ENCODE measurements at places on chromosomes 2 and 18. TPM values are rescaled to one million over a fixed set of nuclear protein-coding genes. Genes with fewer than 3 reads are reported as not detected.
A peak's percentile ranks its signal among the peaks of the same experiment; 100 is the strongest.

Gene AQP12A
- total RNA-seq: not detected

Gene MBOAT2
- 87.4 TPM for total RNA-seq

- H3K4me1 ChIP-seq: no peaks in the 10 kb centered on the region
- DNase-seq: no peak
- no peak overlapping the region for H3K27ac ChIP-seq
- H3K27me3 ChIP-seq: peaks cover 3% of the 10 kb centered on the region
- no peak overlapping the region for H3K4me3 ChIP-seq
Measured at GRCh38 chr2:148860037-148860436, 15.0 kb upstream of the KIF5C start.

Gene ANKRD23
- total RNA-seq: 1.1 TPM

- H3K4me1 ChIP-seq: no peaks in the 10 kb centered on the region
- no peaks in the 10 kb centered on the region for H3K36me3 ChIP-seq
- H3K27ac ChIP-seq: no peak overlapping the region
- DNase-seq: no peak
- no peak overlapping the region for H3K4me3 ChIP-seq
- H3K27me3 ChIP-seq: no peaks in the 10 kb centered on the region
Measured at GRCh38 chr2:158325782-158326340, 130.7 kb downstream of the CCDC148 start.

DNA sequence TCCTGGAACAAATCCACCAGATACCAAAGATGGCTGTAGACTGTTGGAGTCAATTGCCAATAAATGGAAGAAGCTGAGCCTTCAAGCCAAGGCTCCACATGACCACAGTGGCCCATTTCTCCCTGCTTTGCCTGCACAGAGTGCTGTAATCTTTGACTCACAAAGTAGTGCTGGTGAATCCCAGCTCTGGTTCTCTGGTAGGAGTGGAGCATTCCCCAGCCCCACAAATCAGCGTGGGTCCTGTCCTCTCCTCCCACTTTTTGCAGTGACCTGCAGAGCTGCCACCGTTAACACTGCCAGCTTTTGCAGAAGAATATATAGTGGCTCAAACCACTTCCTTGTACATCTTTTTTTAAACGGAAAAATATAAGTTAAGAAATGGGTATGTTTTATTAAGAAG, 93.9 kb downstream of the MGAT5 start:
- no peaks in the 10 kb centered on the region for H3K27me3 ChIP-seq
- no peak overlapping the region for H3K4me3 ChIP-seq
- peak; percentile 13 for DNase-seq
- H3K4me1 ChIP-seq: peaks cover 12% of the 10 kb centered on the region
- H3K27ac ChIP-seq: no peak overlapping the region

Gene NT5C1B
- not detected for total RNA-seq

DNA sequence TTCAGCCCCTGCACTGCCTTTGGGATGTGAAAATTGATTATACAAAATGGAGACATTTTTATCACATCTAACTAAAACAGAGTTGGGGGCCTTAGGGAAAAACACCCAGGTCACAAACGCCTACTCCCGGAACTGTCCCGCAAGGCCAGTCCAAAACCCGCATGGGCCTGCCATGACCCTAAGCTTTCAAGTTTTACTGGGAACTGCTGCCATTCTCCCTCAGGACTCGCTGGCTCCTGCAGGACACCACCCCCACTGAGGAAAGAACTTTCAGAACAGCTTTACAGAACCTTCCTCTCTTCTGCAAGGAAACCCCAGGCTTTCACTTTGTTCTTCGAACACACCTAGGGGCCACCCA, 320.4 kb upstream of the HS6ST1 start:
- H3K4me1 ChIP-seq: no peaks in the 10 kb centered on the region
- no peaks in the 10 kb centered on the region for H3K36me3 ChIP-seq
- H3K27me3 ChIP-seq: no peaks in the 10 kb centered on the region
- no peak for DNase-seq
- no peak overlapping the region for H3K27ac ChIP-seq
- no peak overlapping the region for H3K4me3 ChIP-seq
